Epithelial cell of prostate (primary cell): ENCODE measurements at places on chromosomes 1 and 21.
A peak's percentile ranks its signal among the peaks of the same experiment; 100 is the strongest.

DNA sequence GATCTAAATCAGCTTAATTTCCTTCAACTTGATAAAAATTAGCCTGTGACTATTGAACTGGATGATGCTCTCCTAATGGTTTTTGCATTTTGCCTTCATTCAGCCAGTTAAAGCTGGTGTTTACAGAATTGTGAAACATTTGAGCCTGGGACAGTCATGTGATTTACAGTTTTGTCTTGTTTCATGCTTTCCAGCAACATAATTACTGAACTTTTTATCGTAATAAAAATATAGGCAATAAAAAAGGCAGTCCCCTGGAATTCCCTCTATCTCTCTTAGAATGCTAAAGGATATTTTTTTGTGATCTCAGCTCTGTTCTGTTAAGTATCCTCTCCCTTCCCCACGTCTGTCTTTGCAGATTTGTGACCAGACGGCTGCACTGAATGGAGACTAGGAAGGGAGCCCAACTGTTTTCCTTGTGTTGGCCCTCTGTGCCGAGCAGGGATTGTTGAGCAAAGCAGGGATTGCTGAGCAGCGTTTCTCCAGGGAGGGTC lies 70.3 kb upstream of the RGL1 start:
- DNase-seq = no peak

- no peak for DNase-seq
Observed at GRCh38 chr1:100627054-100627716, 89.2 kb downstream of the GPR88 start.

DNA sequence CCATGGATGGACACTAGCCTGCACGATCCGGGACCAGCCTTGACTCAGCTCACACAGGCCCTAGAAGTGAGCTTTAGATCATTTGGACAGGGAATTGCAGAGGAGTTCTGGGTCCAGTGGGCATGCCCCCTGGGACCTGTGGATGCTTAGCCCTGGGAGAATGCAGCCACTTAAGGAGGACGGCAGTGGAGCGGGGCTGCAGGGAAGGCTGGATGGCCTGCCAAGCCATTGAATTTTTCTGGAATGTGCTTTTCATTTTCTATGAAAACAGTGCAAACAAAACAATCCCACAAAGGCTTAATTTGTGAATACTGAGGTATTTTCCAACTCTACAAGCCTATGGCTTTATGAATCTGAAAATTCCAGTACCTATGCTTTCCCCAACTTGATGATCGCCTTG lies 80.4 kb upstream of the GCLM start:
- no peak for DNase-seq

GRCh38 chr1:12065872-12066271 lies 2.8 kb downstream of the TNFRSF8 start:
- no peak for DNase-seq

DNA sequence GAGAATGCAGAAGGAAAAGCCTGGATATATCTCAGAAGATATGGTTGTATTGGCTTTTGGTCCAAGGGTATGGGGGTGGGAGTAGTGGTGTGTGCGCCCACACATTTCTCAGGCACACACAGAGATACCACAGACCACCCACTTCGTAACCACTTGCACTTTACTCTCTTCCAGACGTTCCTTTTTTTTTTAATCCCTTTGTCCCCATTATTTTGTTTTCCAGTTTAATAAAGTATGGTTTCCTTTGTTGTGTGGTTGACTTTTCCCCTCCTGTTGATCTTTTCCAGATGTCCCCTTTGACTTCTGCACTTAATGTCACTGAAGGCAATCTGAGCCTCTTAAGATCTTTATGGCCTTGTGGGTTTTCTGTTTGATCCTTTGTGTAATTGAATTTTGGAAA lies 10.5 kb upstream of the TARS2 start:
- no peak for DNase-seq

- no peak for DNase-seq
Observed at GRCh38 chr21:31265366-31266013, 78.6 kb downstream of the TIAM1 start.

DNA sequence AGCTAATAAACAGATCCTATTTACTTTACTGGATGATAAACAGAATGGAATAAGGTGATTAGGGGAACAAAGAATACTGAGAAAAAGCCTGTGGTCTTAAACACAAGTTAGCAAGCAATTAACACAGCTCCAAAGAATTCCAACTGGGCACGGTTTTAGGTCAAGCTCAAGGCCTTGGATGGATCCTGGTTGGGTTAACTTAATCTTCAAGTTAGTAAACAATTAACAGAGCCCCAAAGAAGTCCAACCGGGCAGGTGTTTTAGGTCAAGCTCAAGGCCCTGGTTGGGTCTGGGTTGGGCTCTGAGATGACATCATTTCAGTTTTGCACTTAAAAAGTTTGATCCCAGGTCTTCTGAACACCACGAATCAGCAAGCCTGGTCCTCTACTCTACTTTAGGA lies 1086.3 kb upstream of the TMPRSS15 start:
- DNase-seq = no peak

- DNase-seq = peak; percentile 10
Observed at GRCh38 chr1:89850844-89851415, 30.1 kb downstream of the LRRC8D start.

- no peak for DNase-seq
Observed at GRCh38 chr1:229001467-229002011, 266.3 kb downstream of the RHOU start.

GRCh38 chr1:194045416-194045815 lies 859.0 kb upstream of the B3GALT2 start:
- DNase-seq = no peak

GRCh38 chr1:175708787-175709186 lies 34.6 kb downstream of the TNR start:
- DNase-seq = no peak

DNA sequence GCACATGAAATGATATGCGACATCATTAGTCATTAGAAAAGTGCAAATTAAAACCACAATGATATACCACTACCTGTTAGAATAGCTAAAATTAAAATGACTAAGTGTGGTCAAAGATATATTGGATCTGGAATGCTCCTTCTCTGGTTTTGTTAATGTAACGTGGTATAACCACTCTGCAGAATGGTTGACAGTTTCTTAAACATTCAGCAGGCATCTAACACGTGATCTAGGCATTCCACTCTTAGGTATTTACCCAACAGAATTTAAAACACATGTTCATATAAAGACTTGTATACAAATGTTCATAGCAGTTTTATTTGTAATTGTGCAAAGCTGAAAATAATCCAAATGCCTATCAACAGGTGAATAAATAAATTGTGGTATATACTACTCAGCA lies 165.0 kb upstream of the PLXNA2 start:
- DNase-seq = no peak

- DNase-seq = no peak
Observed at GRCh38 chr1:88973520-88974137, 18.8 kb downstream of the KYAT3 start.

- no peak for DNase-seq
Observed at GRCh38 chr1:93079685-93080141, 630 bp downstream of the MTF2 start.

- no peak for DNase-seq
Observed at GRCh38 chr1:175319912-175320230, 127.3 kb upstream of the KIAA0040 start.

DNA sequence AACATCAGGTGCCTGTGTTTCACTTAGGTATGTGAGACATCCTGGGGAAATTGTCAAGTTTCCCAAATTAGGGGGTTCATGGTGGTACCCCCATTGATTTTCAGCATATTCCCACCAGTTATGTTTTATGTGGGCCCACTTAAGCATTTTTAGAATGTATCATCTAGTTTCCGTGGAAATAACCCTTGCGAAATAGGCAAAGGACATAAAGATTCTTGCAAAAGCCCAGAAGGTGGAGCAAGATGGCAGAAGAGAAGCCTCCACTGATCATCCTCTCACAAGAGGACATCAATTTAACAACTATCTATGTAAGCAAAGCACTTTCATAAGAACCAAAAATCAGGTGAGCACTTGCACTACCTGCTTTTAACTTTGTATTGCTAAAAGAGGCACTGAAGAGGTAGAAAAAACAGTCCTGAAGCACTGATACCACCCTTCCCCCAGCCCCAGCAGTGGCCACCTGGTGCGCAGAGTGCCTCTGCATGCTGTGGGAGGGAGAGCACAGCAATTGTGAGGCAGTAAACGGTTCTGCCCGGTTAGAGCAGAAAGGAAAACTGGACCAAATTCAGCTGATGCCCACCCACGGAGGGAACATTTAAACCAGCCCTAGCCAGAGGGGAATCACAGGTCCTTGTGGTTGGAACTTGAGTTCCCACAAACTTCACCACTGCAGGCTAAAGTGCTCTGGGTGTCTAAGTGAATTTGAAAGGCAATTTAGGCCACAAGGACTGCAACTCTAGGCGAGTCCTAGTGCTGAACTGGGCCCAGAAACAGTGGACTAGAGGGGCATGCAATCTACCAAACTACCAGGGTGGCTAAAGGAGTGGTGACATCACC lies 23.2 kb downstream of the MCOLN2 start:
- no peak for DNase-seq

DNA sequence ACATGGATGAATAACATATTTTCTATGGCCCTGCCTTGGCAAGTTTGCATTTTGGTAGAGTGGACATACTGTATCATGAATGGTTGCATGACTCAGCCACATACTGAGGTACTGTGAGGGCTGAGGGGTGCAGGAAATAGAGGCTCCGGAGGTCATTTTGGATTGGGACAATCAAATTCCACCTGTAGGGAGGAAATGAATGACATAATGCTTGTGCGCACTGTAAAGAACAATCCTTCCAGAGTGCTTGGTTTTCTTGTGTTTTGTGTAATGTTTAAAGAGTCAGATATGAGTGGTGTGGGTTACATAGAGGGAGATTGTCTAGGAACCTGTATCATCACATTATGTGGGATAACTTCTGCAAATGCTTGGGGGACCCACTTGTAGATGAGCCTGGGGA lies 329.9 kb upstream of the PROX1 start:
- no peak for DNase-seq

GRCh38 chr1:46457178-46457577 lies 32.5 kb upstream of the DMBX1 start:
- DNase-seq = no peak

GRCh38 chr1:165114889-165115285 lies 241.6 kb downstream of the LMX1A start:
- no peak for DNase-seq

DNA sequence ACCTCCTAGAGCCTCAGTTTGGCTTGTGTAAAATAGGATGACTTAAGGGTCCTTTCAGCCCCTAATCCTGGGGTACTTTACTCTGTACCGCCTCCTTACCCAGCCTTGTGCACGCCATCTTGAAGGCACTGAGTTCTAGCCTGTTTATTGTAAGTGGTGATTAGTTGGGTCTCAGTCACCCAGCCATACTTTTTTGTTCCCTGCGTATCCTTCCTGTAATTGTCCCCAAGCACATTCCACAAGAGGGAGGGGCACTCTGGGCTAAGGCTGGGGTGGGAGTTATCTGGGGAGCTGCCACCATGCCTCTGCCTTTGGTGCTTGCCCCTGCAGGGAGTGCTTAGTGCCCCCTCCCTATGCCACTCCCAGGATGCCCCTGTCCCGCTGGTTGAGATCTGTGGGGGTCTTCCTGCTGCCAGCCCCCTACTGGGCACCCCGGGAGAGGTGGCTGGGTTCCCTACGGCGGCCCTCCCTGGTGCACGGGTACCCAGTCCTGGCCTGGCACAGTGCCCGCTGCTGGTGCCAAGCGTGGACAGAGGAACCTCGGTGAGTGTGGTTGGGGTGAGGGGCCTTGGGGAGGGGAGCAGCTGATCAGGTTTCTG lies 856 bp downstream of the FDPS start:
- DNase-seq = no peak

GRCh38 chr1:207811920-207812720 lies 60.3 kb downstream of the CD46 start:
- no peak for DNase-seq

DNA sequence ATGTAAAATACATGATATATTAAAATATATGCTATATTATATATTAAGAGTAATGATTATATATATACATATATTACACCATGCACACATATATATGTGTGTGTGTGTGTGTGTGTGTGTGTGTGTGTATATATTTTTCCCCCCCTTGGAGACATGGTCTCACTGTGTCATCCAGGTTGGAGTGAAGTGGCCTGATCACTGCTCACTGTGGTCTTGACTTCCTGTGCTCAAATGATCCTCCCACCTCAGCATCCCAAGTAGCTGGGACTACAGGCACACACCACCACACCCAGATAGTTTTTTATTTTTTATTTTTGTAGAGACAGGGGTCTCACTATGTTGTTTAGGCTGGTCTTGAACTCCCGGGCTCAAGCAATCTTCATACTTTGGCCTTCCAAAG lies 54.4 kb upstream of the RBM34 start:
- no peak for DNase-seq

- no peak for DNase-seq
Observed at GRCh38 chr1:171484760-171485374, 463 bp upstream of the PRRC2C start.

DNA sequence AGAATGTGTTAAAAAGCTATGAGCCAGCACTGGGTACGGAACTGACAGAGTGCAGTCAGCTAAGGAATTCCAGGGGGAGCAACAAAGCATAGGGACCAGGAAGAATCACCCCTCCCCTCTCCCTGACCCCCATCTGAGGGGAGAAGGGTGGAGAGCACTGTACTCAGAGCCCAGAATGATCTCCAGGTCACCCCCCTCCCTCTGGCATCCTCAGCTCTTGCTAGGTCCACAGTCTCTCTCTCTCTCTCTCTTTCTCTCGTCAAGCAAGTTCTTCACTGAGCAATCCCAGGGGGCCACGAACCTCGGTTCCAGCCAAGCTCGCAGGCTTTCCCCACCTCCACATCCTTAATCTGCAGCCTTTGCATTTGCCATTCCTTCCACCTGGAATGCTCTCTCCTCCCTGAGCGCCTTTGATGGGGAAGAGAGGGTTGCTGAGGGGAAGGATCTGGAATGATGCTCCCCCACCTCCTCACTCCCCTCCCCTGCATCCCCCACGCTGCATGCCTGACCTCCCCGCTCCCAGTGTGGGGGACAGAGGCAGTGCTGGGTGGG lies 6.7 kb upstream of the WASF2 start:
- DNase-seq = no peak

GRCh38 chr1:67332653-67333529 lies 25.2 kb downstream of the IL12RB2 start:
- no peak for DNase-seq
